ENCODE measurements at places on chromosomes 3 and 15.

DNA sequence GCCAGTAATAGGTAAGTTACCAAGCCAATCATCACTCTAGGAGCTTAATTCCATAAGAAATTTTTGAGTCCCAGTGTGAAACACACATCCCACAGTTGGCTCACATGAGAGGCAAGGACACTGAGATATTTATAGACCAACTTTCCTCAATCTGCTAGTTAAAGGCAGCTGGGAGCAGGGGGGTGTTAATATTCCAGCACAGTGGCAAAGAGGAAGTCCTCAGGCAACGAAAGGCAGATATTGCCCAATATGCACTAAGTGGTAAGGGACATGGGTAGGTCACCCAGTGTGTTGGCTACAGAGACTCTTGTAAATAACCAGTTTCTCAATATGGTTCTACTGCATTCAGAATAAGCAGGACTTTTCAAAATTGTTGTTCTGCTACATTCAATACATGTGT, 61.0 kb downstream of the TOP2B start:
- peak; percentile 88 for DNase-seq

- peak; percentile 64 for DNase-seq
Measured at GRCh38 chr3:52085681-52086282, 29.4 kb upstream of the DUSP7 start.

DNA sequence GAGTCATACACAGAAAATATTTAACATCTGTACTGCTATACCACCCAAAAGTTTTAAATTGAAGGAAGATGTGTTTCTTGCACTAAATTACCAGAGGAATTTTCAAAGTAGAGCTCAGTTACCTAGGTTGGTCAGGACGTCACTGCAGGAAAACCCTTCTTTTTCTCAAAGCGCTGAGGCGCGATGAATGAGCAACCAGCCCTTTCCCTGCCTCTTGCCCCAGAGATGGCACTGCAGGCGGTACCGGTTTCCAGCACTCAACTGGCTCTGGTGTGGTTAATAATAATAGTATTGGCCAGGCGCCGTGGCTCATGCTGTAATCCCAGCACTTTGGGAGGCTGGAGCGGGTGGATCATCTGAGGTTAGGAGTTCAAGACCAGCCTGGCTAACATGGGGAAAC, 49.3 kb downstream of the HES1 start:
- DNase-seq, result no peak

DNA sequence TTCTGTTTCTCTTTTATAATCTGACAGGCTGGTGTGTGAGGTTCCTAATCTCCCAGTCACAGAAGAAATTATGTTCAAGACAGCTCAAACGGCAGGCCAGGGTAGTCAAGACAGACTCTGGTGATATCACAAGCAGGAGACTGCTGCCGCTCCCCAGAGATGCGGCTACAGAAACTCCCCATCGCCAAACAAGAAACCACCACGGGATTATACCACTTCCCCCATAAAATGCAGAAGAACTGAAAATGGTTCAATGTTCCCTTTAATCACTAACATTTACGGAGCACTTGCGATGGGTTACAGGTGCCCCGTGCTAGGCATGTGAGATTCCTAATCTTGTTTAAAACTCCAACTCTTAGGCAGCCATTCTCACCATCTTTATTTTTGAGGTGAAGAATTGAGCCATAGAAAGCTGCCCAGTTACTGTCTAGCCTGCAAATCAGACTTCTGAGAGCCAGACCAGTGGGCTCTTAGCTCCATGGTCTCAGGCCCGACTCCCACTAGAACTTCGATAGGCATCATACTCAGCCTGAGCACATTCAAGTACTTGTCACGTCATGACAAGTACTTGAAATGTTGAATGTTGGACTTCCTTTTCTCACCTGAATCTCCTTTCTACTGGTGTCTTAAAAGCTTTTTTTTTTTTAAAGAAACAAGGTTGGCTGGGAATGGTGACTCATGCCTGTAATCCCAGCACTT, 58.4 kb downstream of the TBC1D2B start:
- DNase-seq, result peak; percentile 89

- DNase-seq, result peak; percentile 56
Measured at GRCh38 chr3:171323938-171324536, 136.2 kb downstream of the TNIK start.

Data from inflammatory macrophage treated with lipopolysaccharide for 1 hour (primary cell).